ENCODE measurements at places on chromosomes 16 and 17.

- no peak for DNase-seq
Measured at GRCh38 chr17:34820248-34820801, 140.9 kb downstream of the CCT6B start.

GRCh38 chr17:80731323-80731722 is 186.7 kb downstream of the RPTOR start:
- DNase-seq: no peak

DNA sequence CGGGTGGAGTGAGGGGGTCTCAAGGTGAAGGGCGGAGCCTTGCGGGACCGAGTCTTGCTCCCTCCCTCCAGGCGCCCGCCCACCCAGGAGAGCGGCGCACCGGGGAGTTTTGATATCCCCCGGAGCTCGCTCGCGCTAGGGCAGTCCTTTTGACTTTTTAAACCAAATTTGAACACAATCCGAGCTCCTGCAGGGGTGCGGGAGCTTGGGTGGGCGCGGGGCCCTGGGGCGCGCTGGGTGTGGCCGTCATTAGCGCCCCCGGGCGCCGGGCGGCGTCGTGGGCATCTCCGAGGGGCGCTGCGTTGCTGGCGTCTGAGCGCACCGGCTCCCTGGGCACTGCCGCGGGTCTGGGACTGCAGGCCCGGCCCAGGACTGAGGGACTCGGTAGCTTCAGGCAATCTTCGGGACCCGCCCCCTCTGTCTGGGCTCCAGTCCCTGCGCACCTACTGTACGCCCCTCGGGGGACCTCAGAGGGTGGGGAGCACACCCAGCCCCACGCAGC is 10.9 kb downstream of the MAF start:
- DNase-seq: no peak

- no peak for DNase-seq
Measured at GRCh38 chr17:38852771-38853291, 690 bp downstream of the RPL23 start.

- peak; percentile 59 for DNase-seq
Measured at GRCh38 chr17:21119247-21119918, 7.4 kb upstream of the DHRS7B start.

DNA sequence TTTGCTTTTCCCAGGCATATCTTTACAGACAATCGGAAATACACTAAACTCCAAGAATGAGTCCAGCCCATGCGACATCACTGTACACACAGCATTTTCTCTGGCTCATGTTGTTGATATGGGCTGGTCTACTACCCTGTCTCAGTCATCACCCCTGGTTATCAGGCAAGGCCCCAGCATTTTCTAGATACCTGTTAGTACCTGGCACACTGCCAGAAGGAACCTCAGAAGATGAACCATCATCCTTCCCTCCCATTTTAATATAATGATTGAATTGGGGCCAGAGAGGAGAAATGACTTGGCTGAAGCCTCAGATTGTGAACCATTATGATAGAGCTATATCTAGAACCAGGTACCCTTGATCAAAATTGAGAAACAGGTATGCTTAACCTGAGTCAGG is 406.2 kb downstream of the CDH11 start:
- DNase-seq: no peak
